Ecto neural progenitor cell (in vitro differentiated cells): ENCODE measurements at places on chromosomes 5 and 9.
A peak's percentile ranks its signal among the peaks of the same experiment; 100 is the strongest.

GRCh38 chr9:113220467-113221002 lies 542 bp downstream of the FKBP15 start:
- DNase-seq = no peak

GRCh38 chr5:170389550-170389892 lies 354 bp upstream of the KCNMB1 start:
- DNase-seq = no peak

DNA sequence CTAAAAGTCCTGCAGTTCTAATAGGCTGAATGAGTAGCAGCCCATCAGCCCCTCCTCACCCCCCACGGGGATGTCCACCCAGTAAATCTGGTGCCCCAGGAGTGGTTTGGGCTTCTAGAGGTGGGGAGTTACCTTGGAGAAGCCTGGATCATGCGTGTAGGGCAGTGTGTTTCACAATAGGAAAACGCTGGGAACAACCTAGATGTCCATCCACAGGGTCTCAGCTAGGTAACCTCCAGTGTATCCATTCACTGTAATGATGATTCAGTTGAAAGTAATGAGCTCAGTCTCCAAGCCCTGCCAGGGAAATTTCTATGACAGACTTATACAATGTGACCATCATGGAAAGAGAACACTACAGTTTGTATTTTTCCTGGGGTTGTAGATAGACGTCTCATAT lies 51.8 kb downstream of the NDST1 start:
- no peak for DNase-seq

DNA sequence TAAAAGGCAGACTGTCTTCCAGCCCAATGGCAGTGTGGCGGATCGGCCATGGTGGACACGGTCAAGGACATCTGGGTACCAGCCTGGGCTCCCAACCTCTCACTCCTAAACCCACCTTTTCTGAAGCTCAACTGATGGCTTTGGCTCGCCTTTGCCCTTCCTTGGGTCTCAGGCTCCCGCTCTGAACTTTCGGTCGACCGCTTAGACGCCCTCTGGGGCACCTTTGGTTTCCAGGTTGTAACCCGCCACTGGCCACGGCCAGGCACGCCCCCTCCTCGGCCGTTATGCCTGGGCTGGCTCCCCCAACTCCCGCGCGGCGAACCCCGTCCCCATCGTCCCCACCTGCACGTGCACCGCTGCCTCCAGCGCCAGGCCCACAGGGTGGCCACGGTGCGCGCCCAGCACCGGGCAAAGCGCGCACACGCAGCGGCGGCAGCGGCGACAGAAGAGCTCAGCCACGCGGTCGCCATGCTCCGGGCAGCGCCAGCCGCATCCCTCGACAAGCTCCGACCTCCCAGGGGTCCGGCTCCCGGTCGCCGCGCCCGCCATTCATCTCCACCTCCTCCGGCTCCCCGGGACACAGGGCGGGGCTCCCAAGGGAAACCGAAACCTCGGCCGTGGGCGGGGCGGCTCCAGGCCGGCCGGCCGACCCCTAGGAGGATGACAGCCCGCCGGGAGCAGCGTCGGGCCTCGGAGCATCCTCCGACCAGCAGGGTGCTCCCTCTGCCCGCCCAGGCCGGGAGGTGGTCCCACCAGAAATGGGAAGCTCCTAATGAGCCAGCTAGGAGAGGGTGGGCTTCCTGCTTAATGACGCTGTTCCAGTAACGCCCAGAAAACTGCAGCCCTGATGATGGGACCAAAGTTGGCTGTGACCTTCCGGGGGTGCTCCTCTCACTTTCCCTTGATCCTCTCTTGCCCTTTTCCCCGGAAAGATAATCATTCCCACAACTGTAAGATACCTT lies at the start of gene TRIM14:
TRIM14 (minus strand) TSS at position 583 of the 962 bp plus-strand sequence; CDS start at position 549, 34 bp downstream.
- peak; percentile 77 for DNase-seq

DNA sequence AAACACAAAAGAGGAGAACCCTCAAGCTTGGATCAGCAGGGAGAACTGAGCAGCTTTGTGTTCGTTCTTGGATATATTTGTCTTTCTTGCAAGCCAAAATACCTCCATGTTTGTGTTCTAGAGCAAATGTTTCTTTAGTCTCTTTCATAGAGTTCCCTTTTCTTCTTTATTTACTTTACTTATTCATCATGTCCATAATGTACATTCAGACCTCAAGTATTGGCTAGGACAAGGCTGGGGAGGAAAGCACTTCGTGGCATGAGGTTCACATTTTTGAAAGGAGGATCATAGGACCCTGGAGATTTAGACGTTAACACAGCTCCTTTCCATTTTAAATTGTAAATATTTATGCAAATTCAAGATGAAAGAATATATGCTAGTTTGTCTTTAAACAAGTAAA lies 590.2 kb upstream of the MEF2C start:
- DNase-seq = no peak

GRCh38 chr5:72509401-72509800 lies 2.2 kb upstream of the ZNF366 start:
- no peak for DNase-seq
